ENCODE measurements at places on chromosomes 6 and 20.

DNA sequence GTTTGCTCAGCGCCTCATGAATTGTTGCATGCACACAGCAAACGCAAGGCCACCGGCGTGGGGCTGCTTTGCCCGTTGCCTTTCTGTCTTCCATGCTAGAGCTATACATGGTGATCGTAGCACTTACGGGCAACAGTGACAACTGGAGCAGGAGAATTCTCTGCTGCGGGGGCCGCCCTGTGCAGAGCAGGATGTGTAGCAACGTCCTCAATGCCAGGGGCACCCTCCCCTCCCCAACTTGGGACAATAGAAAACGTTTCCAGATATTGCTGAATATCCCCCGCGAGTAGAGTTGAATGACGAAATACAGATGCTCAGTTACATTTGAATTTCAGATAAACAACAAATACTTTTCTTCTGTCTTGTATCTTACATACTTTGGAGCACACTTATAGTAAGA, 198.7 kb downstream of the TFAP2C start:
- no peak for DNase-seq

DNA sequence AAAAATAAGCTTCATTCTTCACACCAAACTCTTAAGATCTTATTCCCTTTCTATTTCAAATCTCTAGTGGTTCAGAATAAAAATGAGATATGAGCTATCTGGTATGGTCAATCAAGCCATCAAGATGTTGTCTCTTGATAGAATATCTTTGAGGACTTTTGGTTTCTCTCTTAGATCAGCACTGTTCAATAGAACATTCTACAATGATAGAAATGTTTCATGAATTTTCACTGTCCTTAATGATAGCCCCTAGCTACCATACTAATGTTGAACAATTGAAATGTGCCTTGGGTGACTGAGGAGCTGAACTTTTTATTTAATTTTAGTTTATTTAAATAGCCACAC, 24.1 kb upstream of the HINT3 start:
- no peak for DNase-seq

GRCh38 chr20:9491324-9491723, 23.1 kb upstream of the LAMP5 start:
- DNase-seq: no peak

DNA sequence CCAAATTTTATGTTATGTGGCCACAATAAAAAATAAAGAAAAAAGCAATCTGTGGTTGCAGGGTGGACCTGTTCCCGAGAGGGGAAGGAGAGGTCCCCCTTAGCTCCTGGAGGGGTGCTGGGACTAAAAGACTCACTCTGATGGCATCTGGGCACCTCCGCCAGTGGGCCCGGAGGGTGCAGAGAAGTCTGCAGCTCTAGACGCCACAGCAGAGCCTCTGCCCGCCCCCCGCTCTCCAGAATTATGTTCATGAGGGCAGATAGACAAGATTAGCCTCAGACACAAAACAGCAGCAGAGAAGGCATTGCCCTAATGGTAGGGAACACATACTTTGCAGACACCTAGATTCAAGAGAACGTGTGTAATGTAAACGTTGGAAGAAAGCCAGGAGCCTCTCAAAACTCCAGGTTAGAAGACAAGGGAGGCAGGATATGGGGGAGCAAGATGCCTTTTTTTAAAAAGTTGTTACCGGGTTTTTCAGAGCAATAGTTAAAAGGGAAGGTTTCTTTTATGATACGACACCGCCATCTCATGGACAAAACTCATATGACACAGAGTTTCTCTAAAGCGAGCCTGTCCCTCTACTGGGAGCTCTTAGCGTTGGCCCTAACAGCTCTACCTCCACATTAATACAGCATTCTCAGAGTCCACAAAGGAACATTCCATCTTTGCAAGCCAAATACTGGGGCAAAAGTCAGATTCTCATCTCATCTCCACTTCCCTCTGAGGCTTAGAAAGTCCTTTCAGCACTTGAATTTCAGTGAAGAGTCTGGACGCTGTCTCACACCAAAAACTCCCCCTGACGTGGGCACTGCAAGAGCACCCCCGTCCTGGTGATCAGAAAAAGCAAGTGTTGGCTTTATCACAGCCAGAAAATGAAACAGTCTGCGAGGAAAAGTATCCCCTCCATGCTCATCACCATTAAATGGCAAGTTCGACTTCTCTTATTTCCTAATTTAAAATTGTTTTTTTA, 47.2 kb downstream of the FOXF2 start:
- peak; percentile 47 for DNase-seq
